ENCODE measurements at places on chromosomes 5 and 9.

DNA sequence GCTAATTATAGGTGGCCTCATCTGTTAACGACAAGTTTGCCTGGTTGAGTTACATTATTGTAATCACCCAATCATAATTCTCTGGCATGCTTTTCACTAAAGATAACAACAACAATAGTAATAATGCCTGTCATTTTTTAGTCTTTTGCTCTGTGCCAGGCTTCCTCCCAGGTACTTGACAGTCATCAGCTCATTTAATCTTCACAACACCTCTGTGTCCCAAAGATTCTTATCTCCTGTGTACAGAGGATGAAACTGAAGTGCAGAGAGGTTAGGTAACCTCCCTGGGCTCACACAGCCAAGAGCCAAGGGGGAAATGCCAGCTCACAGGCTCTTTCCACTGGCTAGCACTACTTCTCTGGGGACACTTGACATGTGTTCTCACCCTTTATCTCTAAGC, 77.5 kb downstream of the DAB2IP start:
- no peak for DNase-seq

DNA sequence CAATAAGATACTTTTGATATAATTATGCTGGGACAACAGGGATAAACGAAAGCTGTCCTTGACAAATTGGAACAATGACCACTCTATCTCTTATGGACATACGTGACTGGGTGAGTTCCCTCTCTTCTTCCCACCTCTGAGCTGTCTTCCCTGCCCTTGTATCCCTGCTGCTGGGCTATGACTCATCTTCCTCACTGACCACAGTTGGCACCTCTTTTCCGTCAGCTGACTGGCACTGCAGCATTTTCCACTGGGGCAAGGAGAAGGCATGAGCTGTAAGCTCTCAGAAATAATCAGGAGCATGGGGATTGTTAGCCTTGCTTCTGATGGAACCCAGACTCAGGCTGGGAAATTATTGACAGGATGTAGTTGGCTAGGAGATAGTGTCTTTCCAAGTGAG, 48.7 kb downstream of the PCSK1 start:
- peak; percentile 33 for DNase-seq

DNA sequence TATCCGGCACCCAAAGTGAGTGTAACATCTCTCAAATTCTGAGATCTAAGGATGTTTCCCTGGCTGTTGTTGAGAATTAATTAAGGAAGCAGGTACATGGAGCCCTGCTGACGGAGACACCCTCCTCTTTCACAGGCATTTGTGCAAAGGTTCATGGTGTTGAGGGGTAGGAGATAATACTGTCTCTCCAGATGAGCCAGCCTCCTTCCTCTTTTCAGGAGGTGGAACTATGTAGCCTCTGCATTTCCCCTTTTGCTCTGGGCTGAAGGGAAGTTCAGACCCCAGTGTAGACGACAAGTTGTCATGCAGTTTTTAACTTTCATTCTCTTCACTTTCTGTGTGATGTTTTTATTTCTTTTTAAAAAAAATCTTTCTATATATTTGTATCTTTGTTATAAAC, 107.5 kb downstream of the GALNT10 start:
- no peak for DNase-seq

DNA sequence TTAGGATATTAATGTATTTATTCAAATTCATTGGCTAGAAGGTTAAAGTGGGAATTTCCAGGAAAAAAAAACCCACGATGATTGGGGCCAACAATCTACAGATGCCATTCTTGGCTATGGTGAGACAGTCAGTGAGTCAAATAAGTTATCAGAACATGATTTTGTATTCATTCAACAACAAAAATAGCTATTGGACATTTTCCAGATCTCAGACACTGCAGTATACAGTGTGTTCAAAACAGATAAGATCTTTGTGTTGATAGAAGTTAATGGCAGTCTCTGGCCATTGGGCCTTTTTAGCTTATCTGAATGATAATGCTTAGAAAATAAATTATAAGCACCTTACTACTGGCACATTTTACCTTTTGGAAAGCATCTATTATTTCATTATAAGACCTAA, 547.7 kb downstream of the MAT2B start:
- no peak for DNase-seq
